Caudate nucleus (tissue), 63 donors: ENCODE measurements at places on chromosomes 12 and 14.

DNA sequence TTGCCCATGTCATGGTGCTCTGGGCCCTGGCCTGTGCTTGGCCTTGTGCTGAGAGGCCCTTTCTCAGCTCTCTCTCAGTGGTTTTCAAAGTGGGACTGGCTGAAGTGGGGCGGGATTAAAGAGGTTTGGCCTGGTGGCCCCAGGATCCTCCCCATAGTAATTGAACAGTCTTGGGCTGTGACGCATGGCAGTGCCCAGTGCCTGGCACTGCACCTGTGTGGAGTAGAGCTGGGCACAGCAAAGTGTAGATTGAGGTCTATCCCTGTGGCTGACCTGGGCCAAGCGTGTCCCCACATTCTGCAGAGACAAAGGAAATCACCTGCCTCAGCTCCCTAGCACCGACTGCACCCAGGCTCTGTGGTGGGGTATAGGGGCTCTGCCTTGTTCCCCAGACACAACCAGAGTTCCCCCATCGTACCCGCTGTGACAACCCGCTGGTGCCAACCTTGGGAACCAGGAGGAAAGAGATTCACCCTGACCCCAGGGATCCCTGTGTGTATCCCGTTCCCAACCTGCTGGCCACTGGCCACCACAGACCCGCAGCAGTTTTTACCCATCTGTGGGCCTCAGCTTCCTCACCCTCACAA, 9.9 kb upstream of the CYP46A1 start:
- DNase-seq, result no peak

DNA sequence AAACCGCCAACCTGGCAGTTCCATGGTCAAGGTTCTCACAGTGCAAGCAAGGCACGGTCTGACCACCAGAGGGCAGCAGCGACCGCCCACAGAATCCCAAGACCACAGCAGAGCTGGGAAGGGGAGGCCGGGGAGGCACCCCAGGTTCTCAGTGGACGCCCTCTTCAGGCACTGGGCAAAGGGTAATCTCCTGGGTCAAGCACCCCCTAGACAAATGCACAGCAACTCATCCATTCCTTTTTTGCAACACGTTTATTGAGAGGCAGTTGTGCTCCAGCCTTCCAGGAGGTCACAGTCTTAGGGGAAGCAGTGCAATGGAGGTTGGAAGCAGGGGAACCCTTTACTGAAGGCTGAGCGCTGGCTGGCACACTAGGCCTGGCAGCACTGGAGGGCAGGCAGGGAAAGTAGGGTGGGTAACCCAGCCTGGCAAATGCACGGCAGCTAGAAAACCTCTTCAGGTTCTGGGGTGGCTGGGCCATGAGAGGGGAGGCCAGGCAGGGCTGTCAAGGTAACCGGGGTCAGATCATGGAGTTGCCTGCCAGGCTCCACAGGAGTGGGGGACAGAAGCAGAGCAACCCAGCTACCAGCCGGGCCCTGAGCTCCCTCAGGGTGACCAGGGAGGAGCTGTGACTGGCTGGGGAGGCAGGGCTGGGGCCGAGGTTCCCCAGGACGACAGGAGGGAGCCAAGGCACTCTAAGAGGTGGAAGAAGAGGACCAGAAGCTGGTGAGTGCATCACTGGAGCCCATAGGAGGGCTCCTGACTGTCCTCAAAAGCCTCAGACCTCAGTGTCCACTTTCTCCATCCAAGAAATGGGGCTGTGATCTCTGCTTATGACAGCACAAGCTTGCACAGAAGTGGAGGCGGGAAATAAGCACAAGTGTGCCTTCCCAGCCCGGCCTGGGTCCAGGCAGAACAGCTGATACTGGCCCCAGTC, 1.8 kb upstream of the RHOF start:
- DNase-seq, result peak; percentile 54

GRCh38 chr12:130655010-130655409, 61.1 kb downstream of the RIMBP2 start:
- no peak for DNase-seq

DNA sequence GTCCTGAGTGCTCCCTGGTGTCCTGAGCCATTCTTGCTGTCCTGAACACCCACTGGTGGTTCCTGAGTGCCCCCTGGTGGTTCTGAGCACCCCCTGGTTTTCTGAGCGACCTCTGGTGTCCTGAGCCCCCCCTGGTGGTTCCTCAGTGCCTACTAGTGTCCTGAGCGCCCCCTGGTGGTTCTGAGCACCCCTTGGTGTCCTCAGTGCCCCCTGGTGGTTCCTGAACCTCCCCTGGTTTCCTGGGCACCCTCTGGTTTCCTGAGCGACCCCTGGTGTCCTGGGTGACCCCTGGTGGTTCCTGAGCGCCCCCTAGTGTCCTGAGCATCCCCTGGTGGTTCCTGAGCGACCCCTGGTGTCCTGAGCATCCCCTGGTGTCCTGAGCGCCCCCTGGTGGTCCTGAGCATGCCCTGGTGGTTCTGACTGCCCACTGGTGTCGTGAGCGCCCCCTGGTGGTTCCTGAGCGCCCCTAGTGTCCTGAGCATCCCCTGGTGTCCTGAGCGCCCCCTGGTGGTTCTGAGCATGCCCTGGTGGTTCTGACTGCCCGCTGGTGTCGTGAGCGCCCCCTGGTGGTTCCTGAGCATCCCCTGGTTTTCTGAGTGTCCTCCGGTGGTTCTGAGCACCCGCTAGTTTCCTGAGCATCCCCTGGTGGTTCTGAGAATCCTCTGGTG, 473.1 kb downstream of the TMEM121 start:
- no peak for DNase-seq

- no peak for DNase-seq
Observed at GRCh38 chr14:58118097-58118815, 33.8 kb downstream of the ARMH4 start.

GRCh38 chr14:59292028-59292427, 103.6 kb downstream of the DAAM1 start:
- DNase-seq, result no peak

GRCh38 chr14:77305696-77306095, 15.0 kb downstream of the POMT2 start:
- DNase-seq, result peak; percentile 26

DNA sequence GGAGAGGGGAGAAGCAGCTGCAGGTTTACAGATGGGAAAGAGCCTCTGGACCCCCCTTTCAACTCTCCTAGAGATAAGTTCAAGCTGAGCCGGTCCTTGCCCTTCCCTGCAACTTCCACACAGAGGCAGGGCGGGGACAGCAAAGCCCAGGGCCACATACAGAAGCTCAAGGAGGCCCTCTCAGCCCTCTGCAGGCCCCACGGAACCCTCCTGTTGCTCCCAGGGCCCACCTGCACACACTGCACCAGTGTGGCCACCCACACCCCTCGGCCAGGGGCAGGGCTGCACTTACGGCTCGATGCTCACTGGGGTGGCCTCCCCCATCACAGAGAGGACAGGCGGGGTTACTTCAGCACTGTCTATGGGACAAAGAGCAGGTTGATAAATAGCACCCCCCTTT, 13.0 kb upstream of the PNMA1 start:
- no peak for DNase-seq

- no peak for DNase-seq
Observed at GRCh38 chr12:15834575-15834974, 45.4 kb upstream of the EPS8 start.

DNA sequence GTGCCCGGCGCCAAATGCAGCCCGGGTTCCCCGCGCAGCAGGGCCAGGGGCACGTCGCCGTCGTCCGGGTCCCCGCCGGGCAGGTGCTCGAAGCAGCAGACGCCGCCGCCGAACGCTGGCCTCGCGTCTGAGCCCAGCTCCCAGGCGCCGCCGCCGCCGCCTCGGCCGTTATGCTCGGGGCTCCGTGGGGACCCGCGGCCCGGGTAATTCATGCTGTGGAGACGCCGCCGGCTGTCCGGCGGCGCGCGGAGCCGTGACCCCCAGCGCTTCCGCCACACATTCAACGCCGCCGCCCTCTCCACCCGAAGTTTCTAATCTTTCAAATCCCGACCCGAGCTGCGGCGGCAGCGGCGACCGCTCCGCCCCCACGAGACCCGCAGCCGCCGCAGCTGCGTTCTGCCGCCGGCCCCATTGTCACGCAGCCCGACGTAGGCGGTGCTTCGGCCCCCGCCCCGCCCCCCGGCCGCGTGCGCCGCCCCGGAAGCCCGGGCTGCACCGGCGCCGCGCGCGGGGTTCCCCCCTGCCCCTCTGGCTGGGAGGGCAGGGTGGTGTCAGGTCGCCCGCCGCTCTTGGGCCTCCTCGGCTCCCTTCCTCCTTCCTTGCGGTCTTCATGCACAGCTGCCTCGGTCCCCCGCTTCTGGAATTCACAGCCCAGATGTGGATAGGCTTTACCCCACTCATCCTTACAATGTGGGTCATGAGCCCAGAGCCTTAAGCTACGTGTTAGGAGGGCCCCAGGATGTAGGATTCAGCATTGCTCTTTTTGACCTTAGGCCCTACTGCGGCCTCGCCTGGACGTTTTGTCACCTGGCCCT, at the start of gene DDHD1:
TSS of gene DDHD1 (minus strand) at position 437 of the 815 bp plus-strand sequence. CDS start at position 212, 225 bp downstream.
- peak; percentile 68 for DNase-seq

- no peak for DNase-seq
Observed at GRCh38 chr12:55777856-55778255, 34.9 kb downstream of the GDF11 start.

- no peak for DNase-seq
Observed at GRCh38 chr14:36585100-36585499, 2.7 kb upstream of the NKX2-8 start.

GRCh38 chr12:64618953-64619590, 8.8 kb downstream of the RASSF3 start:
- DNase-seq, result no peak

GRCh38 chr12:6367065-6367968, 8.0 kb downstream of the SCNN1A start:
- DNase-seq, result no peak

DNA sequence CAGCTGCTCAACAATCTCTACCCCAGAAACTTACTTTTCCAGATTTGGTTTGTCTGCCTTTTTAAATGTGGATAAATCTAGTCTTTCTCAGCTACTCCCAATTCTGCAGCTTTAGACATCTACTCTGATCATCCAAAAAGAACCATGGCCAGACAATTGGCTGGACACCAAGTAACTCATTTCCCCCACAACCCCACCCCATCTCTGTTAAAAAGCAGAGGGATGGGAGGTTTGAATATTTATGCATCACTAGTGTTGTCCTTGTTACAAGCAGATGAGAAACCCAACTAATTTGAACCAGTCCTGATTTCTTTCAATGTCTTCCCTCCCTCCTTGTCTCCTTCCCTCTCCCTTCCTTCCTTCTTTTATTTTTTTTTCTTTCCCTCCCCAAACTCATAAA, 391.9 kb downstream of the GALC start:
- no peak for DNase-seq

- no peak for DNase-seq
Observed at GRCh38 chr14:104877806-104878550, 12.9 kb downstream of the CEP170B start.

DNA sequence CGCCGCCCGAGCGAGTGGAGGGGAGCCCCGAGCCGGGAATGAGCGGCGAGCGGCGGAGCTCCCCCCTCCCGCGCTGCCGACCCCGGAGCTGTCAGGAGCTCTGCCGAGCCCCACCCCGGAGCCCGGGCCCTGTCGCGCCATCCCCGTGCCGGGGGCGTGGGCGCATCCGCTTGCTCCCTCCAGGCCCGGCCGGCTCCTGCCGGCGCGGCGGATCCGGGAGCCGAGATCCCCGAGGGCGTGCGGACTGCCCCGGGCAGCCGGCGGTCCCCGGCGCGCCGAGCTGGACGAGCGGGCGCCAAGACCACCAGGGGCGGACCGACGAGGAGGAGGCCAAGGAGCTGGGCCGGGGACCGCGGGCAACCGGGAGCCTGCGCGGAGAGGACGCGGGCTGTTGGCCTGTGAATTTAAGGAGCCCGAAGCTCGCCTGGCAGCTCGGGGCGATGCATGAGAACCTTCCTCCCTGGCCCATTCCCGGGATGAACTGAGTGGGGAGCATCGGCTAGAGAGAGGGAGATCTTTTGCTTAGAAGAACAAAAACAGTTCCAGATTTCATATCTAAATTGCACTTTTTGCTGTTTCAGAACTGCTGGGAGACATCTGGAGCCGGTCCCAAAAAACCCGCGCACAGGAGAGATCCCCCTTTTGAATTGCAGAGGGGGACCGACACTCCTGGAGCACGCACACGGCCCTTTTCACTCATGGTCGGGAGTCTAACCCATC, 2.0 kb downstream of the PTHLH start:
- no peak for DNase-seq

DNA sequence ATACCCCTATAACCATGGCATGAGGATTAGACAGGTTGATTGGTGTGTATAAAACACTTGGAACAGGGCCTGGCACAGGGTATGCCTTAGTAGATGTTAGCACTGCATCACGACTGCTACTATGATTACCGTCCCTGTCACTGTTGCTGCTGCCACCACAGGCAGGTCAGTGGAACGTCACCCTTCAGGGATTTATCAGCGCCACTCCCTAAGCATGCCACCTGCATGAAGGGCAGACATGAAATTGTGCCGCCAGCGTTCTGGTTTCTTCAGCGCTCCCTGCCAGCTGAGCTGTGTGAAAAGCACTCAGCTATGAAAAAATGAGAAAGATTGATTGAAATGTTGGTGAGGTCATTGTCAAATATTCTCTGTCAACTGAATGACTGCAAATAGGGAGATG, 477.0 kb downstream of the DPF3 start:
- DNase-seq, result no peak

- DNase-seq, result no peak
Observed at GRCh38 chr12:112408621-112409020, 784 bp downstream of the RPL6 start.

DNA sequence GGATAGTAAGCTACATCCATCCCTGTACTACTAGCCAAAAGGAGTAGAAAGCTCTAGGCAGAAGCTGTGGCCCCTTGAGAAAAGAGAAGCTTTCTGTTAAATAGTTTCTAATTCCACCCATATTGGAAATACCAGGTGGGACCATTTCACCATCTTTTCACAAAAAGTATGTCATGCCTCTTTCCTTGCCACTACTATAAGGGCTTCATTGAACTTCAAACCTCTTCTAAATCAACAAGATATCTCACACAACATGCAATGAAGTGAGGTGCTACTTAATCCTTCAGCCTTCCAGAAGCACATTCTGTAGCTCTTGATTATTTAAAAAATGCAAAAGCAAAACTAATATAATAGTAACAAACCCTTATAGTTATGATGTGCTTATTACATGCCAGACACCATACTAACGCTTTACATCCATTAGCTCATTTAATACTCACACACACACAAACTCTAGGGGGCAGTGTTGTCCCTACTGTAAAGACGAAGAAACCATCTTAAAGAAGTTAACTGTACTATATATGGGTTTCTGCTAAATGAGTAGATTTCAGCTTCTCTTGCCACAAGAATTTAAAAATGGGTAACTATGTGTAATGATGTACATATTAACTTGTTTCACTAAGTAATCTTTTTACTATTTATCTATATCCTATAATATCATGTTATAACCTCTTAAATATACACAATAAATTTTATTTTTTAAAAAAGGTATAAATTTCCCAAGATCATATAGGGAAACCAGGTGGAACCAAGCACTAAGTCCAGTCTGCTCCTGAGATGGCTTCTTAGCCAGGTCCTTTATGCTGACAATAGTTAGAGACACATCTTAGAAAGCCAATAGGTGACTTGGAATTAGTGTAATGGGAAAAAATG, 124.4 kb downstream of the RPS29 start:
- no peak for DNase-seq

GRCh38 chr12:11067514-11067913, 5.4 kb upstream of the TAS2R46 start:
- DNase-seq, result no peak
